ENCODE measurements at places on chromosomes 2 and 18.

GRCh38 chr2:210955591-210955990, 399.2 kb downstream of the CPS1 start:
- no peak overlapping the region for H3K27ac ChIP-seq
- no peak for DNase-seq
- H3K27me3 ChIP-seq, result no peaks in the 10 kb centered on the region
- H3K4me1 ChIP-seq, result no peaks in the 10 kb centered on the region
- H3K36me3 ChIP-seq, result no peaks in the 10 kb centered on the region
- no peak overlapping the region for H3K4me3 ChIP-seq

DNA sequence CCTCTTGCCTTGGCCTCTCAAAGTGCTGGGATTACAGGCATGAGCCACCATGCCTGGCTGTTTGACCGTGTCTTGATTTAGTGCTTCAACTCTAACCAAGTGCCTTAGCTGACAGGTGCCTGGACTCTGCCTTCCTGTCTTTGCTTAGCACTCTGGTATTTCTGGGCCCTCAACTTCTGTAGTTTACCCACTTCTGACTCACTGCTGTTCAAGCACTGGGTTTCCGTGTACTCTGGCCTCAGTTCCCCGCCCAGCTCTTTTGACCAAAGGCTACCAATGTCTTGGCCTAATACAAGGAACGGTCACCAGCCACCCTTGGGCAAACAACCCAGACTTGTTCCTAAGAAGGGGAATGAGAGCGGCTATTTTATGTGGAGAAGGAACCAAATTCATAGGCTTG, 35.7 kb upstream of the CABLES1 start:
- H3K27me3 ChIP-seq, result no peaks in the 10 kb centered on the region
- no peak for DNase-seq
- no peaks in the 10 kb centered on the region for H3K36me3 ChIP-seq
- H3K4me3 ChIP-seq, result no peak overlapping the region
- H3K27ac ChIP-seq, result no peak overlapping the region

- peaks cover 62% of the 10 kb centered on the region for H3K36me3 ChIP-seq
- no peak for DNase-seq
- no peaks in the 10 kb centered on the region for H3K4me1 ChIP-seq
- no peaks in the 10 kb centered on the region for H3K27me3 ChIP-seq
- H3K27ac ChIP-seq, result no peak overlapping the region
These were observed 14.2 kb downstream of the ERCC3 start for GRCh38 chr2:127279781-127280180.

- no peak overlapping the region for H3K4me3 ChIP-seq
- peak; percentile 9 for DNase-seq
- H3K27me3 ChIP-seq, result no peaks in the 10 kb centered on the region
- H3K4me1 ChIP-seq, result peaks cover 4% of the 10 kb centered on the region
- H3K27ac ChIP-seq, result no peak overlapping the region
These were observed 12.4 kb downstream of the XIRP2 start for GRCh38 chr2:166900700-166901099.

DNA sequence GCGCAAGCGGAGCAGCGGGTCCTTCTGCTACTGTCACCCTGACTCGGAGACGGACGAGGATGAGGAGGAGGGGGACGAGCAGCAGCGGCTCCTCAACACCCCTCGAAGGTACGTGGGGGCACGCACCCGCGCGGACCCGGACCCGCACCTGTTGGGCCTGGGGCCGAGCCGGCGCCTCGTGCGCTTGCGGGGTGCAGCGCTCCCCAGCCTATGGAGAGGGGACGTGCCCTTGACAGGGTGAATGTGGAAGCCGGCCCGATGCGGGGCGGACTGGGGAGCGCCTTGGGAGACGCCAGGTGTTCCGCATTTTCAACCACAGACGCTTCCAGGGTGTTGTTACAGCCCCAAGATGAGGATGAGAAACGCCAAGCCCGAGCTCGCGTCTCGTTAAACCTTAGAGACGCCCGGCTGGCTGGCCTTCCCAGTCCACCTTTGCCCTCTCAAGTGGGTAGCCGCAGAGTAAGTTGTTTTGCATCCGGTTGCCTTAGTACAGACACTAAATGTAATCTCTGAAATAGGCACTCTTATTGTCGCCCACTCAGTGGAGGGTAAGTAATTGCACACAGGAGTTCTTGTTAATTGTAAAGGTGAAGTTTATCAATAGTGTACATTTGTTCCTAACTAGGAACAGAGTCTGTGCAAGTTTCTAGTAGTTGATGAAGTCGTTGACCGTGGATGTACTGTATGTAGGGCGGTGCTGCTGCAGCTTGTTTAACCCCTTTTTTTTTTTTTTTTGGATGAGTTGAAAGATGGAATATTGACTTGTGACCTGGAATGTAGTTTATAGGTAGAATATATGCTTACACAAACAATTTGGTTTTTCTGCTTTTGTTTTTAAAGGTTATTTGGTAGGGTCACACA, 815 bp downstream of the GMCL1 start:
- peaks cover 4% of the 10 kb centered on the region for H3K27me3 ChIP-seq
- peaks cover 3% of the 10 kb centered on the region for H3K36me3 ChIP-seq
- peak; percentile 35 for DNase-seq
- peak overlapping the region; percentile 95 for H3K4me3 ChIP-seq

DNA sequence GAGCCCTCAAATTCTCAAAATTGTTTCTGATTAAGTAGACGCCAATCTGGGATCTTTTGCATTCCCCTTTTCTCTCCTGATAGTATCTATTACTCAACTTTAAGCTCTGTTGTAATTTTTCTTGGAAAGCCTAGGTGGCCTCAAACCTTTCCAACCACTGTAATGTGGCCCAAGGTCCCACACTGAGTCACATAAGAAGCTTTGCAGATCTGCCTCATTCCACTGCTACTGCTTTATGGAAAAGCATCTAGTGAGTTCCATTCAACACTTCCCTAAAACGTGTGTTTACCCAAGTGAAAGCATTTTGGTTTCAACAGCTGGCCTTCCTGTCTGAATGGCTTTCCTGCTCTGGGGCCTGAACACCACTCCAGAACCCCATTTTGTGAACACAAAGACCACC, 493.6 kb upstream of the SPHKAP start:
- H3K27ac ChIP-seq, result no peak overlapping the region
- H3K36me3 ChIP-seq, result no peaks in the 10 kb centered on the region
- DNase-seq, result no peak
- no peaks in the 10 kb centered on the region for H3K27me3 ChIP-seq
- peaks cover 3% of the 10 kb centered on the region for H3K4me1 ChIP-seq

GRCh38 chr2:85735691-85736090, 18.1 kb upstream of the ATOH8 start:
- no peak overlapping the region for H3K4me3 ChIP-seq
- no peak for DNase-seq
- no peaks in the 10 kb centered on the region for H3K4me1 ChIP-seq
- H3K36me3 ChIP-seq, result no peaks in the 10 kb centered on the region
- no peak overlapping the region for H3K27ac ChIP-seq

DNA sequence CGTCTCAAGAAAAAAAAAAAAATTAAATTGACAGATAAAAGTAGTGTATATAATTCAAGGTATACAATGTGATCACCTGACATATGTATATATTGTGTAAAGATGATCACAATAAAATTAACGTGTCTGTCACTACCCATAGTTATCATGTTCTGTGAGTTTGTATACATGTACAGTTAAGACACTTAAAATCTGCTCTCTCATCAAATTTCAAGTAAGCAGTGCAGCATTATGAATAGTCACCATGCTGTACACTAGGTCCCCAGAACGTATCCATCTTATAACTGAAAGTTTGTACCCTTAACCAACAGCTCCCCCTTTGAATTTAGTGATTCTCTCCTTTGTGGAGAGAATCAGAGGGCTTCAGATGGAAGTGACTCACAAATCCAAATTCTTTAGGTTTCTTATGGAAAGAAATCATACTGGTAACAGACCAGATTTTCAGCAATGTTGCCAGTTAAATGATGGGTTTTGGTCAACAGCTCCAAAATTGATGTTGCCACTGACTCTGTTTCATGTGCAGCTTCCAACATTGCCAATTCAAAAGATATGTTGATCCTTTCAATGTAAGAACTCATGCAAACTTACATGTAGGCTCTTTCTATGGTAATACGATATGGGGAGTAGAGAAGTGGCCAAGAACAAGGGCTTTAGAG, 281.5 kb downstream of the AFF3 start:
- H3K27ac ChIP-seq, result no peak overlapping the region
- peaks cover 5% of the 10 kb centered on the region for H3K4me1 ChIP-seq
- no peak for DNase-seq
- no peaks in the 10 kb centered on the region for H3K27me3 ChIP-seq

- H3K36me3 ChIP-seq, result no peaks in the 10 kb centered on the region
- no peaks in the 10 kb centered on the region for H3K4me1 ChIP-seq
- no peak overlapping the region for H3K27ac ChIP-seq
- no peaks in the 10 kb centered on the region for H3K27me3 ChIP-seq
- H3K4me3 ChIP-seq, result no peak overlapping the region
- DNase-seq, result no peak
These were observed 1064.4 kb upstream of the ZEB2 start for GRCh38 chr2:145584353-145584752.

GRCh38 chr2:3805201-3805939, 102.0 kb downstream of the DCDC2C start:
- H3K27me3 ChIP-seq, result no peaks in the 10 kb centered on the region
- no peak overlapping the region for H3K4me3 ChIP-seq
- DNase-seq, result peak; percentile 57
- no peaks in the 10 kb centered on the region for H3K36me3 ChIP-seq
- H3K4me1 ChIP-seq, result no peaks in the 10 kb centered on the region

GRCh38 chr18:63307551-63308200, 11.9 kb downstream of the BCL2 start:
- H3K36me3 ChIP-seq, result no peaks in the 10 kb centered on the region
- no peak overlapping the region for H3K4me3 ChIP-seq
- H3K27ac ChIP-seq, result no peak overlapping the region
- no peak for DNase-seq
- H3K27me3 ChIP-seq, result no peaks in the 10 kb centered on the region
- H3K4me1 ChIP-seq, result no peaks in the 10 kb centered on the region

All from endothelial cell (in vitro differentiated cells).